ENCODE measurements at places on chromosomes 16 and 17. TPM values are rescaled to one million over a fixed set of nuclear protein-coding genes. Genes with fewer than 3 reads are reported as not detected.

Gene TNK1
- 1.4 TPM for total RNA-seq

Gene PARD6A
- 1.3 TPM for total RNA-seq

Gene NCBP3
- 31.0 TPM for total RNA-seq

Gene IGSF6
- total RNA-seq = not detected

Gene CNP
- total RNA-seq = 70.4 TPM

Gene CACNB1
- total RNA-seq = 5.7 TPM

Gene EFCAB13
- 1.9 TPM for total RNA-seq

Gene KRT10
- 111 TPM for total RNA-seq

Gene LRRC37A
- 0.79 TPM for total RNA-seq

Gene SRP68
- total RNA-seq = 78.7 TPM

Gene PTX4
- total RNA-seq = not detected

Gene EVPLL
- total RNA-seq = not detected

Gene MT4
- not detected for total RNA-seq

Gene BCO1
- total RNA-seq = 1.1 TPM

Gene SOCS3
- 27.6 TPM for total RNA-seq

Gene FOXJ1
- 0.70 TPM for total RNA-seq

Gene GPR139
- total RNA-seq = not detected

Gene CLEC18B
- 0.35 TPM for total RNA-seq

Gene MILR1
- total RNA-seq = 1.7 TPM

Gene TERB1
- total RNA-seq = not detected

Gene OR2C1
- not detected for total RNA-seq

Gene DHRS7C
- not detected for total RNA-seq

Data from A549 treated with Mapracorat at 1 μM for 4 hours (cell line).